ENCODE measurements at places on chromosomes 1 and 21.

GRCh38 chr1:236759252-236759859 lies 35.7 kb upstream of the MTR start:
- no peak for DNase-seq

DNA sequence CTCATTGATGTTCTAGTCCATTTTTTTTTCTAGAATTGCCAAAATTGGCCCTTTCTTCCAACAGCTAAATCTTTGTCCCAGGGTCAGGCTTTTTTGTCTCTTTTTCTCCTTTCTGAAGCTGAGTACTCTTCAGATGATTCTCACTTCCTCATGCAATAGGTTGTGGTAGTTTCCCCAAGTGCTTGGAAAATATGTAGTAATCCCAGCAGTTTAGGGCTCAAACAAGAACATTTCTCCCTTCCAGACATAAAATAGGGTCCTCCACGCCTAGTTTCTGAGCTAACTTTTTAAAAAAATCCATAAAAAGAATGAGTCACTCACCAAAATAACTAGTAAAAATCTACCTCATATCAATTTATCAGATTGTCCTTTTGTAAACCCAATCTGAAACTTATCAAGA lies 10.0 kb upstream of the MCOLN3 start:
- no peak for DNase-seq

- no peak for DNase-seq
Measured at GRCh38 chr21:16406355-16406754, 676.6 kb downstream of the USP25 start.

- DNase-seq = no peak
Measured at GRCh38 chr1:154334079-154335024, 9.0 kb downstream of the ATP8B2 start.

GRCh38 chr1:108193333-108193732 lies 6.8 kb downstream of the SLC25A24 start:
- no peak for DNase-seq

DNA sequence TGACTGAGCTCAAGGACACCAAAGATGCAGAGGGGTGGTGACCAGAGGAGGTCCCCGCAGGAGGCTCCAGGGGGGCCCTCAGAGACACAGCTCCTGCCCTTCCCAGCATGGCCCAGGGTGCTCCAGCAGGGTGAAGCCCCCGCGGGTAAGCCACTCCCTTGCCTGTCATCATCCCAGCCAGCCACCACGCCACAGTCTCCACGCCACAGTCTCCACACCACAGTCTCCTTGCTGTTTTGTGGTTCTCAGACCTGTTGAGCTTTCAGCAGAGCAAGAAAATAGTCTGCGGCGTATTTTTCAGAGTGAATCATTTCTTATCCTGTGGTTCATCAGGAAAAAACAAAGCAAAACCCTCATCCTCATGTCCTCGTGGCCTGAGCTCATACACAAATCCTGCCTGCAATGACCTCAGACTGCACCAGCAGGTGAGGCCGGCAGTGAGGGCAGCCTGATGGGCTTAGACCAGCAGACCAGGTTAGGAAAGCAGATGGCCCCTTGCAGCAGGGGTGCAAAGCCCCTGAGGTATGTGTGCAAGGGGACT lies 25.7 kb upstream of the ABCG1 start:
- DNase-seq = peak; percentile 34

DNA sequence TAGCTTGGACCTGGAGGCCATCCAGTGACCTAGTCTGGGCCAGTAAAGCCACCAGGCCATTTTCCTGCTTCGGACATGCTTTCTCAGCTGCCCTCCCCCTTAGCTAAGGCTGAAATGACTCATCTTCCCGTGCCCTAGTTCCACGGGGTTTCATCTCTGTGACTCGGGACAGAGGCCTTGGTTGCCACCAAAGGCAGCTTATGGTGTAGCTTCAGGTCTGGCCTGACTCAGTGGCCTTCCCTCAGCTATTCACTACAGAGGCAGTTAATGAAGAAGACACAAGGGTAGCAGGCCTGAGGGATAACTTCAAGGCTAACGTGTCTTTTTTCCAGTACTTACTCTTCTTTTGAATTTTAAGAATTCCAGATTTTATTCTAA lies 82.4 kb downstream of the PBX1 start:
- DNase-seq = no peak

DNA sequence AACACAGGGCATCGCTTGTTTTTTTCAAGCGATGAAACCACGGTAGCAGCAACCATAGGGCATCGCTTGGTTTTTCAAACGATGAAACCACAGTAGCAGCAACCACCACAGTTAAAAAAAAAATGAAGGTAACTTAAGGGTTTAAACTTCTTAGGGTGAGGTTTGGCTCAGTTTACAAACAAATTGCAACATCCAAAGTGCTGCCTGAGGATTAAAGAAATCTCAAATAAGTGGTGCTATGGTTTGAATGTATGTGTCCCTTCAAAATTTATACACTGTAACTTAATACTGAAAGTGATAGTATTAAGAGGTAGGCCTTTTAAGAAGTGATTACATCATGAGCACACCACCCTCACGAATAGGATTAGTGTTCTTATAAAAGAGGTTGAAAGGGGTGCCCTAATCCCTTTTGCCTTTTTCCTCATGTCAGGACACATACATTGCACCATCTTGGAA lies 6.4 kb upstream of the GBP5 start:
- DNase-seq = no peak

DNA sequence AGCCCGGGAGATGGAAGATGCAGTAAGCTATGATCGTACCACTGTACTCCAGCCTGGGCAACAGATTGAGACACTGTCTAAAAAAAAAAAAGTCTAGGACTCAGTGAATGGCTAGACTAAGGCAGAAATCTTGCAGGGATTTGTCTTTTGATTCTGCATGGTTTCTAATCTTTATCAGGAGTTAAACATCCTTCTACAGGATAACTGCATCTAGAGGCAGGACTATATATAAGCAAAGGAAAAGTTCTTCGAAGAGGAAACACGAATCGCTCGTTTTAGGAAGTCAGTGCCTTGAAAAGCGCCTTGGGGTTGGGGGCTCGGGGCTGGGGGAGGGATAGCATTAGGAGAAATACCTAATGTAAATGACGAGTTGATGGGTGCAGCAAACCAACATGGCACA lies 602 bp upstream of the UFC1 start:
- no peak for DNase-seq

GRCh38 chr1:39990428-39990827 lies 35.5 kb downstream of the MFSD2A start:
- DNase-seq = no peak

DNA sequence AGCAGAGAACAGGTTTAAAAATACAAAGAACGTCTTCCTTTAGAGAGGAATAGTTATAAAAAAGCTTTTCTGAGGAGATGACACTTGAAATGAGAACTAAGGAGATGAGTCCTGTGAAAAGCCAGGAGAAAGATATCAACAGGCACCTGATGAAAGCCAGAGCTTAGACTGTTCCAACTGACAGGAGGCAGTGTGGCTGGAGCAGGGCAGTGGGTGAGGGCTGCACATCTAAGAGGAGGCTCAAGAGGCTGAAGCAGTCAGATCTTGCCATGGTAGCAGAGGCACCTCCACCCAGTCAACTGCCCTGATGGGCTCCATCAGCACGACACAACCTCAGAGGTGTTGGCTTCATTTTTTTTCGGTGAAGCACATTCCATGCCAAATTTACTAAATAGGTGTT lies 445.3 kb downstream of the ADGRL2 start:
- DNase-seq = no peak

GRCh38 chr1:181484821-181485220 lies 1.5 kb downstream of the CACNA1E start:
- no peak for DNase-seq

DNA sequence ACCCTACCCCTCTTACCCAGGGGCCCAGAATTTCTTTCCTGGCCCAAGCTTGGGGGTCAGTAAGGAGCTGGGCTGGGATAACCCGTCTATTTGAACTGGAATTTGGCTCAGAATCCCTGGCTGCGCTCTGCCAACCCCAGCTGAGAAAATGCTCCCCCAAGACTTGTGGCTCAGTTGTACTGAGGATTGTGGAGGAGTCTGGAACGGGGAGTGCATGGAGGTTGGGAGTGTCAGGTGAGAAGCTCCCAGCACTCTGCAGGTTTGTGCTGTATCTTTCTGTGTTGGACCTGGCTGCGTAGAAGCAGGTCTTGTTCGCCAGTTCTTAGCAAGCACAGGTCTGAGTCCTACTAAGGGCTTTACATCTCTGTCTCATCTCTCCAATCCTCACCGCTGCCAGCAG lies 1.6 kb downstream of the TCEA3 start:
- no peak for DNase-seq

DNA sequence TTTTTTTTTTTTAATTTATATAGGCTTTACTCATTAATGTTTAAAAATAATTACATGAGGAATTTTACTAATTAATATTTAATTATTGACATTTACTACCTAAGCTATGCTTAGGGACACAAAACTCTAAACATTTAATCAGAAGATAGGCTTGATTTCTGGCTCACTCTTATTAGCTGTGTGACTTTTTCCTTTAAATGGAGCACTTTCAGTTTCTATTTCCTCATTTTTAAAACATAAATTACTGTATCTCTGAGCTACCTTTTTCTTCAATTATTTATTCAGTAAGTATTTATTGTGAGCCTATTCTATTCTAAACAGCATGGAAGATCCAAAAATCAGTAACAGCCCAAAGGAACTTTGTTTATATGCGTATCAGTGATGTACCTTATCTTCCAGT lies 40.5 kb downstream of the MAP3K7CL start:
- DNase-seq = no peak

DNA sequence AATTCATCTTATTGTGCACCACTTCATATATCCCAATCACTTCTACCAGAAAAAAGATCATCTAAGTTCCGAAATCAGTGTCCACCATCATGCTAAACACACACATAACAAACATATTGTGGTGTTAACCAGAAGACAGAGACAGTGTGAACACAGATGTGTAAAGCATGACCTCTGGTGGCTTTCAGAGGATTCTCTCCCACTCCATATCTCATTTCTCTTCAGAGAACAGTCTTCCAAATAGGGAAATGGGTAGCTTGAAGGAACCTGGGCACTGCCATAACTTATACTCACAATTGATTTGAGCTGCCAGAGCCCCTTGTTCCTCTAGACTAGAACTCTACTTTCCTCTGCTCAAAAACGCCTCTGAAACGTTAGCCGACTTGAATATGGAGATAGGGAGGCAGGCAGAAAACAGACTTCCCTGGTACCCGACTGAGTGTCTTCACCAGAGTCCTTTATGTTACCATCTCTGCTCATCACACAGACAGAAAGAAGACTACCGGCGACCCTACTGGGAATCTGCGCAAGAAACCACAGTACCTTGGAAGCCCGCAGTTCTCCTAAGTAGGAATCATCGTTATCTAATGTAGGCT lies 1.8 kb upstream of the ELAPOR1 start:
- DNase-seq = peak; percentile 45

All from stimulated activated naive CD4-positive, alpha-beta T cell (primary cell).